ENCODE measurements at places on chromosomes 5 and 9. TPM values are rescaled to one million over a fixed set of nuclear protein-coding genes. Genes with fewer than 3 reads are reported as not detected.

- no peak for DNase-seq
Measured at GRCh38 chr5:58450811-58451629, 8.9 kb downstream of the PLK2 start.

DNA sequence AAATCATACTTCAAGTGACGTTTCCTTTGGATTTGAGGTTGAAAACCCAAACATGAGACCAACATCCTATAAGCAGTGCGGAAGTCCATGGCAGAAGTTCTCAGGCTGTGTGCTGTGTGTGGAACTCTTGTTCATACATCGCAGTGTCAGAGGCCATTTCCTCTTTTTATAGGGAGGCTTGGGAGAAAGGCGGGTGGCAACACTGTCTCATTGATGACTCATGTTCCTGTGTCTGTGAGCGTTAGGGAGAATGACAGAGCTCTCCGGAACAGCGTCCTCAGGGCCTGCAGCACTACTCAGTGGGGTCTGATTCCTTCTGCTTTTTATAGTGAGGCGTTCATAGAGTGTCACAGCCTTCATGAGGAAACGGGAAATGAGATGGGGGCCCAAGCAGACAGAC is 98.8 kb upstream of the BASP1 start:
- DNase-seq = no peak

- no peak for DNase-seq
Measured at GRCh38 chr5:176835918-176836317, 25.6 kb downstream of the UNC5A start.

The SHC3 gene
- not detected for total RNA-seq

The PCDHB4 gene
- not detected for total RNA-seq

Data from CD8-positive, alpha-beta memory T cell (primary cell).